ENCODE measurements at places on chromosomes 1 and 21. TPM values are rescaled to one million over a fixed set of nuclear protein-coding genes. Genes with fewer than 3 reads are reported as not detected.

GJA4 gene
- total RNA-seq = not detected

TSPAN2 gene
- total RNA-seq = 0.76 TPM

KCNE1 gene
- total RNA-seq = 0.46 TPM

TRAF3IP3 gene
- total RNA-seq = 390 TPM

GFI1 gene
- 99.4 TPM for total RNA-seq
